ENCODE measurements at places on chromosomes 12 and 14.

GRCh38 chr12:50390316-50390741 lies 6.1 kb downstream of the FAM186A start:
- no peak for DNase-seq

GRCh38 chr12:87272851-87273250 lies 756.4 kb downstream of the C12orf50 start:
- no peak for DNase-seq

GRCh38 chr12:24778486-24779304 lies 170.2 kb downstream of the BCAT1 start:
- no peak for DNase-seq

DNA sequence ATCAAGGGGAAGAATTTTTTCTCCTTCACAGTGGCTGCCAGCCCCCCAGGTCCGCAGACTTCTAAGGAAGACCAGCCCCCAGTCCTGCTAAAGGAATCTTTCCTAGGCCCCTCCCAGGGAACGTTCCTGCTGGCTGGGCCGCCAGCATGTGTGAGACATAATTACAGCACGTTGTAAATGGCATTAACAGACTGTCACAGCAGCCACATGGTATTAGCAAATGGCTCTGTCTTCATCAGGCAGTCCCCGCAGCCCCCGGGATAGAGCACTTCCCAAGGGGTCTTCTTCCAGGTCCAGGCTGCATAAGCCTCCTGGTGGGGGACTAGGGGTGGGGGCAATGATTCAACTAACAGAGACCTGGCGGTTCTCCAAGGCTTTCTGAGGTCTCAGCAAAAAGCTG lies 34.9 kb upstream of the FAM222A start:
- no peak for DNase-seq

DNA sequence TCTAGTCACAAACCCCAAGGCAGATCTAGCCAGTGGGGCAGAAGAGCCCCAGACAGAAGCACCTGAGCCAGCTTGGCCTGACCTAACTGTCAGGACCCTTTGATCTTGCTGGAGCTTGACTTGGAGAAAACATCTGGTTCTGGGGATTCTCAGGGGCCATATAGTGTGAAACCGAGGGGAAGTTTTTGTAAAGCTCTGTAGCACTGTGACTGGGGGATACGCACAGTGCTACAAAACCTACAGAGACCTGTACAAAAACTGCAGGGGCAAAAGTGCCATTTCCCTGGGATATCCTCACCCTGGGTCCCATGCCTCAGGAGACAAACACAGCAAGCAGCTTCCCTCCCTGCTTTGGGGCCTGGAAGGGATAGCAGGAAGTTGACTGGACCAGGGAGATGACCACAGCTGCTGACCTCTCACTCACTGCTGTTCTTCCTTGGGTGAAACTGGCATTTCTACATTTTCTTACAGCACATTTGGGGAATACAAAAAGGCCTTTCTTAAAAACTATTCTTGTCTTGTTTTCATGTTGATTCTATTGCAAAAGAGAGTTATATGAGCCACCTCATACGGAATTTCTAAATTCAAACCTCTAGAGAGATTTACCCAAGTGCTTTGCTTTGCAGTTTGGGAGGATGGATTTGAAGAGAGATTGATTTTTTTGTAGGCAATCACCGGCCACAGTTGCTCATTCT lies 140.0 kb downstream of the DAD1 start:
- DNase-seq = no peak

GRCh38 chr14:84825481-84826251 lies 704.3 kb upstream of the FLRT2 start:
- DNase-seq = no peak

DNA sequence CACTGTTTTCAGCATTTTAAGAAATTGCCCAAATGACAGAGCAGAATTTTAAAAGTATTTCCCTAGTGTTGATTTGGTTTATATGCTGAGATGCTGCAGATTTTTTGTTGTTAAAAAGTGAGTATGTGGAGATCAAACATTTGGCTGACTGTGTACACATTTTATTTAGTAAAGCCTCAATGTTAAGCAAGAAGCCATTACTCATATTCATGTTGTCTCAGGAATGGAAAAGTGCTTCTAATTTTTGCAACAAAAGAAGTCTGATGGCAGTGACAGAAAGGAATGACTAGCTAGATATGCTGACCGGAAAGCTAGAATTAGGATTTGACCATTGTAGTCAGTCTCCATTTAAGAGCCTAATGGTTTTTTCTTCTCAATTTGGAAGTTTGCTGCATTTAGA lies 22.5 kb downstream of the SLC38A6 start:
- no peak for DNase-seq

GRCh38 chr12:107126796-107127481 lies 33.6 kb upstream of the CRY1 start:
- no peak for DNase-seq

DNA sequence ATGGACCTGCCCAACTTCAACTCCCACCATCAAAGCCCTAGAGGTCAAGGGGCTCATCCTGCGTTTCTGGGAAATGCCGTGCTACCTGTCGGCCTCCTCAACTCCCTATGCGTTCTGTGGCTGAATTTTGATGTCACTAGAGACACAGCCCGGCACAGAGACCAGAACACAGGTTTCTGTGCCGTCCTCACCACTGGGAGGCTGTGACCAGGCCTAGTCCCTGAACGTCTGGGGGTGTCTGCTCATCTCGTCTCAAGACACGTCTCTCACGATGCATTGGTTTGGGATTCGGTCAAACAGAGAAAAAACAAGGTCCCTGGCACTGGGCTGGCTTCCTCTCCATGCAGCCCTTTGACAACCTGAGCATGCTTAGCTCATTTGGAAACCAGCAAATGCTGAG lies 33.5 kb downstream of the SLC15A4 start:
- DNase-seq = no peak

DNA sequence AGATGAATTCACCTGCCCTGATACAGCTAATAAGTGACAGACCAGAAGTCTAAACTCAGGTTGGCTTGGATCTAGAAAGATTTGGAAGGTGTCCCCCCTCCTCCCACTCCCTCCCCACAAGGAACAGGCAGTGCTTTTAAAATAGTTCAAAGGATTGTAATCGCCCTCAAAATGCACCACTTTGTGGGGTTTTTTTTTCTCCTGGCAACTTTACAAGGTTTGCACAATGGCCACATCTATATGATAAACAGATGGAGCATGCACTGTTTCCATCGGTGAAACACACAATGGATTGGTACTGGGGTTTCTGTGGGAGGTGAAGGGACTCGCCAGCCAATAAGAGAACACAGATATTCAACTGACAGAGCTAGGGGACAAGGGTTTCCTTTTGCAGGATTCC lies 137.4 kb downstream of the LLPH start:
- DNase-seq = no peak

DNA sequence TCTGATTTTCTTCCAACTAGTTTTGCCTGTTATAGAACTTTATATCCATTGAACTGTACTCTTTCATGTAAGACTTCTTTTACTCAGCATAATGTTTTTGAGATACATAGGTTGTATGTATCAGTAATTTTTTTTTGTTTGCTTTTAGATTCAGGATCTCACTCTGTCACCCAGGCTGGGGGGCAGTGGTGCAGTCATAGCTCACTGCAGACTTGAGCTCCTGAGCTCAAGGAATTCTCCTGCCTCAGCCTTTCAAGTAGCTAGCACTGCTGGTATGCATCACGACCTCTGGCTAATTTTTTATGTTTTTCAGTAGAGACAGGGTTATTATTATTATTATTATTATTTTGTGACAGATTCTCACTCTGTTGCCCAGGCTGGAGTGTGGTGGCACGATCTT lies 65.0 kb upstream of the DDHD1 start:
- DNase-seq = no peak

DNA sequence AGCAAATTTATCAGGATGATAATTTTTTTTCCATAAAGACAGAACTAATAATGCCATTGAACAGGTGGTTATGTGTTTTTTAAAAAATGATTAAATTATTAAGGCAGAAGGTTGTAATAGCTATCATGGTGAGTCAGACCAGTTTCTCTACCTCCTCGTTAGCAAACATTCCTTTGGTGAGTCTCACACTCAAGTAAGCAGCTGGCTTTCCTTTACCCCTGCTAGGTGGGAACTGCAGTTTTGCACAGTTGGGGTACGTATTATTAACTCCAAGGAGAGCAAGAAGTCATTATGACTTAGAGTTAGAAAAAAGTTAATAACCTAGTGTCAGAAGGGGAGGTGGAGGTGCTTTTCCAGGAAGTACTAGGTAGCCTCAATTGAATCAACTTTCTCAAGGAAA lies 165.3 kb downstream of the SNAPC1 start:
- DNase-seq = no peak

GRCh38 chr12:131643631-131644452 lies 67.0 kb upstream of the SFSWAP start:
- DNase-seq = no peak

GRCh38 chr12:116861320-116861719 lies 19.9 kb downstream of the HRK start:
- DNase-seq = peak; percentile 32

DNA sequence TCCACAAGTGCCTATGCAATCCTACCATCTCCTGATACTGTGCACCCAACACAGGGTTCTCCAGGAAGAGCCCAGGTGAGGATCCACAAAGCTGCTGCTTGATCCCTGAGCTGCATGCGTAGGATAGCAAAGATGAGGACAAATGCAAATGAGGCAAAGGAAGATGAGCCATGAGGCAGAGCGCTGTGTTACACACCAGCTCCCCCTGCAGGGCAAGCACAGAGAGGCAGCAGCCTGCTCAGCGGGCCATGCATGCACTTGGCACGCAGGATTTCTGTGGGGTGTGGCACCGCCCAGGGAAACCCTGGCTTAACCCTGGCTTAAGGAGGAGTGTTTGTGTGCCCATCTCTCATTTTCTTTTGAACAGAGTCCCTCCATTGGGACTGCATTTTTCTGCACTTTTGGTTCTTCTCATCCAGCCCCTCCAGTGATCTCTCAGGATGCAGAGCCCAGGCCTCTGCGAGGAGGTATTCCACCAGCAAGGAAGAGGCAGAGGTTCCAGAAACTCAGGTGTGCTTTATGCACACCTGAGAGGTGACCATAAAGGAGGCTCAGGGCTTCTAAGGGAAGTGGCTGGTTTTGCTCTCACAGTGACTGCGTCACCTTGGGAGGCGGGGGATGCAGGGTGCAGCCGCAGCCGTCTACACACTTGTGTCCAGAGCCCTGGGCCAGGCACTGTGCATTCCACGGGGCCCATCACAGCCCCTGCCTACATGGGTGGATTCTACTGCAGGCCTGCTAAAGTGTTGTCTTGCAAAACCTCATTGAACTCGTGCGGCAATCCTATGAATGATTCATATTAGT lies 973.3 kb upstream of the TMEM132C start:
- DNase-seq = peak; percentile 71

GRCh38 chr12:49901026-49901425 lies 2.7 kb downstream of the FAIM2 start:
- DNase-seq = no peak

- no peak for DNase-seq
These were observed 21.4 kb downstream of the SYNE2 start for GRCh38 chr14:63874223-63874622.

DNA sequence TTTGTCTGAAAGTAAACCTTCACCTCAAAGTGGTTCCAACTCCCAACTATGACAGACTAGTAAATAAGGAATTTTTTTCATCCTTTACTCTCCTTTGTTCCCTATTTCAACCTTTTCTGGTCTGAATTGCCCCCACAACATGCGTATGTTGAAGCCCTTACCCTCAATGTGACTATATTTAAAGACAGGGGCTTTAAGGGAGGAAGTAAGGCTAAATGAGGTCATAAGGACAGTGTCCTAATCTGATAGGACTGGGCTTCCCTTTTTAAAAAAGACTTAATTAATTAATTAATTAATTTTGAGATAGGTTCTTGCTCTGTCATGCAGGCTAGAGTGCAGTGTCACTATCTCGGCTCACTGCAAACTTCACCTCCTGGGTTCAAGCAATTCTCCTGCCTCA lies 86.3 kb downstream of the VCPKMT start:
- no peak for DNase-seq

DNA sequence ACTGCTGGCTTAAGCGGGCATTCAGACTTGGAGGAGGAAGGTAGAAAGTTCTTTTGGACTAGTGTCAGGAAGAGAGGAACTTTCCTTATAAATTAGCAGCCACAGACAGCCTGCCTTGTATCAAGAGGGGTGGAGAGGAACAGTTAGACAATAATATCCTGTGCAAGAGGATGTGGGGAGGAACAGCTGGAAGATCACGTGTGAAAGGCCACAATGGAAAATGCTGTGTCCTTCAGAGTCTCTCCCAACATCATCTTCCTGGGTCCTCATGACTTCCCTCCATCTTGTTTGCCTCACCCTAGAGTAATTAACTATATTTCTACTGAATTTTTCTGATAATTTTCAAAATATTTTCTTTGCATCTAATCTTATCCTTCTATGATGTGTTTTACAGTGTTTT lies 117.4 kb downstream of the MGAT4C start:
- no peak for DNase-seq

DNA sequence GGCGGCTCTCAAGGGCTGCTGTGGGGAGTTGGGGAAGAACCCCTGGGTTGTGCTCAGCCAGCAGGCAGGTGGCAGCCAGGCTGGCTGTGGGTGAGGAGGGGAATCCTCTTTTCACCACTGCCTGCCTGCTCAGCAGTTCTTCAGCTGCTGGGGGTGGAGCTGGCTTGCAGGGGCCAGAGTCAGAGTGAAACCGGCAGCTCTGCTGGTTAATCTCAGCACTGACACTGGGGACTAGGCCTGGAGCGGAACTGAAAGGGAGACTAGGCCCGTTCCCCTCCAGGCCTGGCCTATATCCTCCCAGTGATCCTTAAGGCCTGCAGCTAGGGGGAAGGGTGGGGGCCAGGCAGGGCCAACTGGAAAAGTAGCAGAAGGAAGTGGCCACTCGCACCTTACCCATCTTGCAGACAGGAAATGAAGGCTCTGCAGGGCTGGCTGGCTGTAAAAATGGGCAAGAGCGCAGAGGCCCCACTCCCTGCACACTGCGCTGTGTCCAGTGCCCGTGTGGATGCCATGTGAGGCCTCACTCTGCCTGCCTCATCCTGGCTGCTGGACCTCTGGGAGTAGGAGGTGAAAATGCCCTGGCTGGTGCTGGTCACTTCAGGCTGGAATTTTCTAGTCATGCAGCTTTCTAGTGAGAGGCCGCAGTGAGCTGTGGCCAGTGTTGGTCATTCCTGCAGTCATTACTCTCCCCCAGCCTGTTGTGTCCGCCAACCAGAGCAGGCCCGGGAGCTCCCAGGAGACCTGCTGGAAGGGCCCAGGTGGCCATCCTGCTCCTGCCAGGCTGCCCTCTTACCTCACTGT lies 39.4 kb downstream of the SH2B3 start:
- DNase-seq = peak; percentile 88

DNA sequence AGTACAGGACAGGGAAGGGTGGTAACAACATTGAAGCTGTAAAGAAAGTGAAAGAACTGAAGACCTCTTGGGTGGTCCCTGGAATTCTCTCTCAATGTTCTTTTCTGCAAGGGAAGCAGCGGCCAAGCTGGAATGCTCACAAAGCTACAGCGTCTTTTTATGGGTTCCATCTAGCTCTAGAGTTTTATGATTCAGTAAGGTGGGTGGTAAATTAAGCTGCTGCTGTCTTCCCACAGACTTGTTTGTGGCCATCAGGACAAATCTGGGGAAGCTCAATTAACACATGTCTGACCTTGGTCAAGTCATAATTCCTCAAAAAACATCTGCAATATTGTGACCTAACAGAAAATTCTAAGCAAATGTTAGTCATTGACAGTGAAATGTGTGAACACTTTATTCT lies 139.1 kb downstream of the MED13L start:
- DNase-seq = no peak

GRCh38 chr12:91947459-91947858 lies 198.2 kb downstream of the BTG1 start:
- DNase-seq = no peak
